ENCODE measurements at places on chromosomes 4 and X.

- no peak for DNase-seq
Measured at GRCh38 chrX:153184787-153185186, 5.7 kb downstream of the MAGEA1 start.

- DNase-seq, result no peak
Measured at GRCh38 chrX:23952984-23953907, 45.4 kb downstream of the CXorf58 start.

GRCh38 chr4:108172753-108173598, 4.2 kb upstream of the LEF1 start:
- DNase-seq, result peak; percentile 75

DNA sequence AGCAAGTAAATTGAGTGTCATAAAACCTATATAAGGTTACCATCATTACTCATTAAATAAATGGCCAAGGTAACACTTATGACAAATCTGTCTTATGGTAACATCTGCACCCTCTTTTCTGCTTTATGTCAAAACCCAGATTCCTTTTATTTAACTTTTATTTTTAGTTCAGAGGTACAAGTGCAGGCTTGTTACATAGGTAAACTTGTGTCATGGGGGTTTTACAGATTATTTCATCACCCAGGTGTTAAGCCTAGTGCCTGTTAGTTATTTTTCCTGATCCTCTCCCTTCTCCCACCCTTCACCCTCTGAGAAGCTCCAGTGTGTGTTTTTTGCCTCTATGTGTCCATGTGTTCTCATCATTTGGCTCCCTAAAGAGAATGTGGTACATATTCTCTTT, 930.7 kb downstream of the CCSER1 start:
- no peak for DNase-seq

DNA sequence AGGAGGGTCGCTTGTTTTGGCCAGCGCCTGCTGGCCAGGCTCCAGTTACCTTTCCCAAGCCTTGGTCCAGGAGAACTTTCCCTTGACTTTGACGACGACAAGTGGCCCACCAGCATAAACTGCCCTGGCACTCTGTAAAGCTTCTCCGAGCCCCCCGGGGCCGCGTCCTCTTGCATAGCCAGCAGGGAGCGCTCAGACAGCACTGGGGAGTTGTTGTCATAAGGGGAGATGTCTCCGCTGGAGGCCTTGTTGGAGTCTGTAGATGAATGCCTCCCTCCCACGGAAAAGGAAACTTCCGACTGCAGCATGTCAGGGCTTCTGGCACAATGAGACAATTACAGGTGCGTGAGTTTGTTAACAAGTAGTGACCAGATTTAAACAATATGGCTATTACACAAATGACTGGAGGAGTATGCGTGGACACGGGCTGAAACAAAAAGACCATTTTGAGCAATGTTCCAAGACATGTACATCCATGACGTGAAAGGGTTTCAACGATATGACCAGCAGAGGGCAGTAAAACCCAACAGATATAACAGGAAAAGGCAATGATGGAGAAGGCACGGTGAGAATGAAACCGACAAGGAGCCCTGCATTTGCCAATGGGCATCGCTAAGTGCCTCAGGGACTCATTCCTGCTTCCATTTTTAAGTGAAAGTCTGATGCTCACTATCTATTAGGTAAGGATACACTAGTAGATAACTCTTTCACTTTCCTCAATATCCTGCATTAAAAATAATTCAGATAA, 33.0 kb downstream of the HCCS start:
- peak; percentile 59 for DNase-seq

- DNase-seq, result no peak
Measured at GRCh38 chrX:69987691-69988090, 62.0 kb downstream of the AWAT2 start.

DNA sequence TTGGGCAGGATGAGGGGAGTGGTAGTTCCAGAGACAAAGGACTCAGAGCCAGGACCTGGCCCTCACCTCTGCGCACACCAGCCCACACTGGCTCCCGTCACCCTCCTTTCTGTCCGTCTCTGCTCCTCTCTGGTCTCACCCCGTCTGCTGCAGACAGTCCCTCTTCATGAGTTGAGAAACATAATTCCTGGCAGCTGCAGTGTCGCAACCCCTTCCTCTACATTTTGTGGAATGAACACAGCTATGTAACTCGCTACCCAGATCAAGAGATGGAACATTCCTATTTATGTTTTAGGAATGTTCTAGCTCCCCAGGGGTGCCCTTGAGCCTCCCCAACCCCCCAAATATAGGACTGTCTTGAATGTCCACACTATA, 59.3 kb downstream of the SHROOM2 start:
- no peak for DNase-seq

- DNase-seq, result no peak
Measured at GRCh38 chr4:38314663-38315062, 349.3 kb upstream of the KLF3 start.

DNA sequence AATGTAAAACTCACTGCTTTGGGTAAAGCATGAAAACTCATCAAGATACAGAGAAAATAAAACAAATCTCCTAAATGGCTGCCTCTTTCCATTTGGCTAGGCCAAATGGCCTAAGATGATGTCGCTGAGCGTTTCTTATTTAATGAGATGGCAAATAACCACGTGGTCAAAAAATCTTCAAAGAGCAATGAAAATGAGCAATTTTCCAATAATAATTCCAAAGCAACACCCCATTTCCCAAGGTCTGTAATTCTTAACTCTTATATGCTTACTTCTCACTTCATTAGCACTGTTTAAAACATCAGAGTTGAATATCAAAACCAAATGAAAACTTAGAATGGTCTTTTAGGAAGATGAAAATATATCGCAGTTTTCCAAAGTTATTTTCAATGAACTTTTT, 222.3 kb upstream of the MID1 start:
- DNase-seq, result no peak

DNA sequence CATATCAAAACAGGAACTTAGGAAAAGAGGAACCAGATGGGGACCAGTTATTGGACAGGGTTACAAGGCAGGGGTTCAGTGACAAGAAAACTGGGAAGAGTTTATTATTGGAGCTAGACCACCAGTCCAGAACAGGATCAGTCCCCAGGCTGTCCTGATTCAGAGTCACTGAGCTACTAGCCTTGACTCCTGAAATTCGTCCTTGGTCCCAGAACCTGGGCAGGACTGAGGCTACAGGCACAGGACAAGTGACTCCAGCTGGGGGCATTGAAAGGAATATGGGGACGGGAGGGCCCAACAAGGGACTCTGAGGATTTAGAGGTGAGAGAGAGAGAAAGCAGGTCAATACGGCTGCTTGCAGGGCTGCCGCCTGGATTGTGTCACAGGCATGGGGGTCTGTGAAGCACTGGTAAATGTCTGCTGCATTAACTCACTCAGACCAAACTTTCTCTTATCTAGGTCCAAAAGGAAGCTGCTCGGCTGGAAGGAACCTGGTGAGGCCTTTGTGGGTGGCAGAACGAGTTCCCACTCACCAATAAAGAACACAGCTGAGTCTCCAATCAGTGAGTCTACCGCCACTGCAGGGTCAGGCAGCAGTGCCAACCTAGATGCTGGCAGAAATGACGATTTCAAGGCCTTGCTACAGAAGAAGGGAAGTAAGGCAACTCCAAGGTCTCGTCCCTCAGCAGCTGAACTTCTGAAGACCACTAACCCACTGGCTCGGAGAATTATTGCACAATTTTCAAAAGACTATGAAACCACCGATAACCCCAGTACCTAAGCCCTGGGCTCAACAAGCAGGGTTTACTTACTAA, 11.3 kb upstream of the RTL5 start:
- peak; percentile 74 for DNase-seq

DNA sequence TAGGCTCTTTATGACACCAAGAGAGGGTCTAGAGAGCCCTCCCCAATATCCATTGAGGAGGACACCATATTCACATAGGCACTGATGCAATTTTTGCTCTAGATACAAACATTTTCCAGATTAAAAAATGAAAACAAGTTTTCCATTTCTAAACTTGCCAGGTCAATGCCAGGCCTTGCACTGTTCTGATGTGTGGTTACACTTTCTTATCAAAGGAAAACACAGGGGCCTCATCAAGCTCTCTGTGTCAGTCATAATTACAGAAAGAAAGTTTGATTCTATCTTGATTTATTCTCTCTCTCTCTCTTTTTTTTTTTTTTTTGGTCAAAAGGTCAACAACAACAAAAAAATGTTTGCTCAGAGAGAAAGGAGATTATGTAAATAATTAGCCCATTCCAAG, 80.2 kb upstream of the ACSL4 start:
- no peak for DNase-seq

DNA sequence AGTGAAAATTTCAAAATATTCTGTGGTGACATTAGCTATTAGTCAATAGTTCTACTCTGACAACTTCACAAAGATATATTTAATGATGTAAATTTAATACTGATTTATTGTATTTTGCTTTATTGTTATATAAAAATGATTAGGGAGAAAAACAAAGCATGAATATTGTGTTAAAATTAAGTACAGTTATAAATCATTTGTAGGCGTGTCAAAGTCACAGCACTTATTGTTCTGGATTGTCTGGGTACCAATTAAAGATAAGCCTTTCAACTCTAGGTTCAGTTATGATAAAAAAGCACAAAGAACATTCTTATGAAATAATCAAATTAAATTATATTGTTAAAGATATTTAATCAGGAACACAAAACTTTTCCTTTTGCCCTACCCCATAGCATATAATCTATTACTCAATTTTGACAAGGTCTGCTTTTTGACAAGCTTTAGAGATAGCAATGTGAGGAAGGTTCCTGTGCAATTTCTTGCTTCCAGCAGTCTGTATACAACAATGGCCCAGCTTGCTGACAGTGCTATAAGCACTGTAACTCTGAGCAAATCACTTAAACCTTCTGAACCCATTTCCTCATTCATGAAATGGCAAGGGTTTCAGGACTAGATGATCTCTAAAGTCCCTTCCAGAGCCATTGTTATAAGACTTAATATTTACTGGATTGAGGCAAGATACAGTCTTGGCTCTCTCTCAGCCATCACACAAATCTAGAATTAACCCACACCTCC, 910.3 kb upstream of the LCORL start:
- peak; percentile 1 for DNase-seq

- DNase-seq, result peak; percentile 48
Measured at GRCh38 chr4:132809298-132810032, 339.6 kb upstream of the PCDH10 start.

DNA sequence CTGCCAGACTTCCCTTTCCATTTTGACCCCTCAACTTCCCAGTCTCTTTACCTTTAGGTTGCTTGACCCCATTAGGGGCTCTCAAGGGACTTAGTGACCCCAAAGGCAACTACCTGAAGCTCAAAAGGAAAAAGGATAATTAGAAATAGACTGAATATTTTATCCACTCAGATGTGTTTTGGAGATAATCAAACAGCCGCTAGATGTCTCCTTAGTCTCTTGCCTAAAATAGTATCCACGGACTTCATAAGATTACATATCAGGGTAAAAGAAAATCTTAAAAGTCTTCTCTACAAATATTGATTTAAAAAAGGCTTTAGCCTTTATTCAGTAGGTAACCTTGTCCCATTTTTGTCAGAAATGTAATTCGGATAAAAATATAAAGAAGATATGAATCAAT, 21.0 kb upstream of the RHOXF2 start:
- DNase-seq, result no peak

DNA sequence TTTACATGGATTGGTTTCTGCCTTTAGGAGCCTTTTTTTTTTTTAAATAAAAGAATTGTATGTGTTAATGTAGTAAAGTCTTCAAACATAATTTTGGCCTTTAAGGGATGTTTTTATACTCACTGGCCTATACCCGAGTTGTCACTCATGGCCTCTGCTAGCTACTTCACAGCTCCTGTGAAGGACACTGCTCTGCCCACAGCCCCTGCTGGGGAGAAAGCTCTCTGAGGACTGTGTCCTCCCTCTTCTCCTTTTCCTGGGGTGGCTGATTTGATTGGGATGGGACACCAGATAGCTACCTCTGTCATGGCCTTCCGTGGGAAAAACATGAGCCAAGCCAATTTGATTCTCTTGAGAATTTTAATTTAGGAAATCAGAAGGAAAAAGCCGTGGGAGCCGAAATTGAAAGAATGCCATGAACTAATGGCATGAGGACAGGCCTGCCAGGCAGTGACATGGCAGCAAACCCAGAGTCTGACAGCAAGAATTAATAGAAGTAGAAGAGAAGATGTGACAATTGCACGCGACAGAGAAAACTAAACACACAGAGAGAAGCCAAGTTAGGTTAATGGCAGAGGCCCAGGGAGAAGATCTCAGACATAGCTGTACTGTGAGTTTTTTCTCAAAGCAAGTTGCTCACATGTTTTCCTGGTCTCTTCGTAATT, 81.4 kb downstream of the ARHGAP10 start:
- no peak for DNase-seq

- no peak for DNase-seq
Measured at GRCh38 chr4:156512622-156513021, 459.0 kb downstream of the PDGFC start.

DNA sequence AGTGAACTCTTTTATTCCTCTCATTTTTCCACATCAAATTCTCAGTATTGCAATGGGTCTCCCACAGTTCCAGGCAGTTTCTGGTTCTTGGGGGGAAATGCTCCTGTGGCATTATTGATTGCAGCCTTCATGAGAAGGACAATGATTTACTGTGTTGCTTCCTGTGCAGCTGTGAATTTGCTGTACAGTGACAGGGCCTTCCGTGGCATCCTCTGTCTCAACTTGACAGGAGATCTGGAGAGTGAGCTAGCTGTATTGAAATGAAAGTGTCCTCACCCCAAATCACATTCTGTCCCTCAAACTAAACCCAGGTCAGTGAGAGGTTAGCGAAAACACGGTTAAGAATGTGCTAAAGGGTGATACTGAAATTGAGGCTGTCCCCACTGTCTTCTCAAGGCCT, 77.1 kb upstream of the ATOH1 start:
- no peak for DNase-seq

- DNase-seq, result no peak
Measured at GRCh38 chr4:158801677-158802076, 32.9 kb downstream of the FNIP2 start.

DNA sequence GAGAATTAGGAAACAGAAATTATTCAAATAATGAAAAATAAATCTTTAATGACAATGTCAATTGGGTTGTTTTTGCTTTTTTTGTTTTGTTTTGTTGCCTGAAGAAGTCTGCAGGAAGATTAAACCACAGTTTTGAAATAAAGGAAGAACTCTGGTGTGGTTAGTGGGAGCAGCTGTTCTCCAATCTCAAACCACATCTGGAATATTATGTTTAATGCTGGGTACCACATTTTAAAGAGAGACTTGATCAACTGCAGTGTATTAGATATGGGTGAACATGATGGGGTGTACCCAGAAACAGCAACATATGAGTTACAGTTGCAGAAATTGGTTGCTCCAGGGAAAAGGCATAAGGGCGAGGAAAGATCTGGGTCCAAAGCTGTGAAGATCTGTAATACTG, 171.2 kb upstream of the RPL34 start:
- no peak for DNase-seq

- DNase-seq, result peak; percentile 43
Measured at GRCh38 chrX:110442635-110443034, 84.0 kb downstream of the RTL9 start.

DNA sequence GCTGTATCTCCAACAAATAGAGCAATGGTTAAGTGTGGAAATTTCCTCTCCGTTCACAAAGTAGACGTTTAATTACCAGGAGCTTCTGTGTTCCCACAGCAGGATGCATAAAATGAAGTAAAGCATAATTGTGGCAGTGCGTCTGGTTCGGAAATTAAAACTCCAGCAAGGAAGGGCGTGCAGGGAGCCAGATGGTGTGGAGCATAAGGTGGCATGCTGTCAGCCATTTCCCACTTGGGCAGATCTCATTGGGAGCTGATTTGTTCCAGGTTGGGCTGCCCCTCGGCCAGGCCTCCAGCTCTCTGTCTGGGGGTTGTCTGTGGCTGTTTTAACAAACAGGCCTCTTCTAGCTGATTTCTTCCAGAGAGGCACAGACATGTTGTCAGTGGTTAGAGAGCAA, 182.1 kb upstream of the CLNK start:
- DNase-seq, result no peak

Data from SK-N-DZ (cell line).